AG04449 (cell line): ENCODE measurements at places on chromosomes 13 and 19.

- DNase-seq: no peak
Observed at GRCh38 chr13:97459215-97459777, 25.3 kb downstream of the RAP2A start.

DNA sequence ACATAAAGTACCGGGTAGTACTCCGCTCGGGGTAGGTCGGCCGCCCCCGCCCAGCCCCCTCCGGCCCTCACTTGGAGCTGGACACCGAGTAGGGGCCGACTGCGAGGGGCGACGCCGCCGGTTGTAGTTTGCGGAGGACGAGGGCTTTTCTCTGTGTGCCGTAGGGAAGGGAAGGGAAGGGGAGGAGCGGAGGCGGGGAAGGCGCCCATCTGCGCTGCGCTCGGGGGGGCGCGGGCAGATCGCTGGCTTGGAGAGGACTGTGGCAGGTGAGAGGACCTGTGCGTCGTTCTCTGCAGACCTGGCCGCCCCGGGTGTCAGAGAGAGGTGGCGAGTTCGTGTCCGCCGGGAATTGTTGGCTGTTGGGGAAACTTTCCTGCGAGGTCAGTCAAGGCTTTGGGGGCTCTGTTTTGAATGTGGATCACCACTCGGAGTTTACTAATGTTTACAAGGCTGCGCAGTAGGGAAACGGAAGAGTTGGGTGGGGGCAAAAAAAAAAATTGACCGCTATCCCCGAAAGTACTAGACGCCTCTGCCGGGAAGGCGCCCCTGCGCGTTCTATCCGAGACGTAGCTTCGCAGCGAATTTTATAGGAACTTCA is 1.4 kb downstream of the ING1 start:
- no peak for DNase-seq

DNA sequence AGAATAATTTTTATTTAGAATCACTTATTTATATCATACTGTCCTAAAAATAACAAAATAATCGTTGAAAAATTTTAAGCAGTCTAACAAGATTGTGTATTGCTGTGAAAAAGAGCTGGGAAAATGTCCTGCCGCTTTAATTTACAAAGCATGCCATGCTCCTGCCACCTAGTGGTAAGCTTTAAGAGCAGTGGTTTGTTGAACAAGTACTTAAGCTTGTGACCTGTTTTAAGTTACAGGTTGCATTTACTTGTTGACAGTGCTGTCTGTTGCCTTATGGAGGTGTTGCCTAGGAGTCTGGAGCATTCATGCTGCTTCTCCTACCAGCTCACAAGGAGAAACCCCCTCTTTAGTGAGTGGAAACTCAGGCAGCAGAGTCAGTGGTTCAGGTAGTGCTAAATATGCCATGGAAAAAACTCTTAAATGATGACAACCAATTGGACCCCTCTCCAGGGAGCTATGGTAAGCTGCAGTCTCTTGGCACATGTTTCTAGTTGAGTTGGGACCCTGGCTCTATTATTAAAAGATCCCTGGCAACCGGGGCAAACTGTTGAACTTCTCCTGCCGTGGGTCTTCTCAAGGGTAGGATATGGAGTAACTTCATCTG is 68.4 kb downstream of the SPATA13 start:
- DNase-seq: no peak

- DNase-seq: no peak
Observed at GRCh38 chr19:13032837-13033236, 37.6 kb downstream of the NFIX start.

GRCh38 chr19:44725251-44725650 is 23.3 kb upstream of the BCL3 start:
- DNase-seq: no peak

GRCh38 chr19:39299404-39299803 is 3.2 kb downstream of the IFNL1 start:
- no peak for DNase-seq

DNA sequence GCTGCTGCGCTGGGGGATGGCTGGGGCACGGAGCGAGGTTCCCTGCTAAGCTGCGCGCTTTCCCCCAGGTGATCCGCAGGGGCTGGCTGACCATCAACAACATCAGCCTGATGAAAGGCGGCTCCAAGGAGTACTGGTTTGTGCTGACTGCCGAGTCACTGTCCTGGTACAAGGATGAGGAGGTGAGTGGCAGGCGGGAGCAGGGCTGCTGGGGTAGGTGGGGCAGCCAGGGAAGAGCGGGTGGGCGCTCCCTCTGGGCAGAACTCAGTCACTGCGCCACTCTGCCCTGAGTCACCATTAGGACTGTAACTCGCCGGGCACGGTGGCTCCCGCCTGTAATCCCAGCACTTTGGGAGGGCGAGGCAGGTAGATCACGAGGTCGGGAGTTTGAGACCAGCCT is 23.8 kb downstream of the TMED1 start:
- no peak for DNase-seq

DNA sequence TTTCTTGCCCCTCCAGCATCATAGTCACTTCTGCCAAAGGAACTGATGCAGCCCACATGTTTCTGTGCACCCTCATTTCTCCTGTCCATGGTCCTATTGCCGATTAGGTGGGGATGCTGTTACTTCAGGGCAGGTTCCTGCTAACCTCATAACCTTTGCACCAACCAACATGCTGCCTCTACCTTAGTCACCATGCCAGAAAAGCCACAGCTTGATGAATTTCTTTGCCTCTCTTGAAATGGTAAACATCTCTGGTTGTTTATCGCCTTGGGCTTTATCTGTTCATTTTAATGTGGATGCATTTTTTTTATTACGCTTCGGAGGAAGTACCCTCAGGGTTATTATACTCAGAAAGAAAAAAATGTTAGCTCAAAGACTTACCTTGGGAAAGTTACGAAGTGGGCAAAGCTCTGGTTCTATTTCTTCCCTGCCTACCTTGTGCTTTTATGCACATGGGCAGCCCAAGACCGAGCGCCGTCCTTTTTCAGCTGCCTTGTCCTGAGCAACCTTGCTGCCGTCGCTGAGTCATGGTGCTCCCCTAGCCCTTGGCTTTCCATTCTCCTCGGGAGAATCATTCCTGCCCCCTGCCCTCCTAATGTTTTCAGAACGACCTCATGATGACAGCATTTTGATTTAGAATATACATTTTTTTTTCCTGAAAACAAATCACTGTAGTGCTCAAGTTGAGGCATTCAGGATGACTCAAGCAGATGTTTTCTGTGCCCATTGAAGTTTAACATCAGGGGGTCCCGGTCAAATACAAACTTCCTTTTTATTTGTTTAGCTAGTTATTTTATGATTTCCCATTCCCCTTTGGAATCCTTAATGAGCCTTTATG is 280.0 kb downstream of the SHISA2 start:
- DNase-seq: no peak

DNA sequence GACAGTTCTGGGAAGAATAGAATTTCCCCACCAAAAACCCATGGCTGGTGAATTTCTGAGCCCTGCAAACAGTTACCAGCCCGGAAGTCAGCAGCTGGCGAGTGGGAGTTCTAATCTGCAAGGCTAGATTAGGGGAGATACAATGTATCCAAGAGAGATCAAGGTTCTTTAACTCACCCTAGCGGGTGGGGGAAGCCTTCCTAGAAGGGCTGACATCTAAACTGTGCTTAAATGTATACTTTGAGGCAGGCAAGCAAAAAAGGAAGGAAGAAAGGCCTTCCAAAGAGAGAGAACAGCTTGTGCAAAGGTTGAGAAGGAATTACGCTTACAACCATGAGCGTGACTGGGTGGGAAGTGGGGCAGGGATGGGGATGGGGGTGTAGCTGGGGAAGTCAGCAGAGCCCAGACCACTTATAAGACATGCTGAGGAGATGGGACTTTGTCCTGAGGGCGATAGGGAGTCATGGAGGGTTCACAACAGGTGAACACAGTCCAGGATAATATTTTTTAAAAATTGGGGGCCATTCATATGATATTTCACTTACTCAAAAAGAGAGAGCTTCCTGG is 20.8 kb upstream of the ZNRF4 start:
- DNase-seq: no peak
